ENCODE measurements at places on chromosomes 1 and 21. TPM values are rescaled to one million over a fixed set of nuclear protein-coding genes. Genes with fewer than 3 reads are reported as not detected.
A peak's percentile ranks its signal among the peaks of the same experiment; 100 is the strongest.

DNA sequence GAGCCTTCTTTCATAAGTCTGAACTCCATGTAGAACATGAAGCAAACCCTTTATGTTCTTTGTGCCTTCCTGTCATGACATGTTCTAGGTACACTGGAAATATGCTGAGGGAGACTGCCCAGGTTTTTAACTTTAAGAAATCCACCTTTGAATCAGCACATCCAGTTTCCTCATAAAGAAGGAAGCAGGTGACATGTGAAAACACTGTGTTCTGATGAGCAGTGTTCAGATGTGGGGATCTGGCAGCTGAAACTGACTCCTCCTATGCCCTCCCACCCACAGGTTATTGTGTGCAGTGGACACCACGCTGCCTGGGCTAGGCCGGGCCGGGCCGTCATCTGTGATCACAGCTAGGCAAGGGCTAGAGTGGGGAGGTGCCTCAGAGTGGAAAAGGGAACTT lies 51.1 kb downstream of the CNN3 start:
- peaks cover 28% of the 10 kb centered on the region for H3K4me1 ChIP-seq
- H3K4me3 ChIP-seq: no peak overlapping the region
- DNase-seq: no peak
- no peaks in the 10 kb centered on the region for H3K27me3 ChIP-seq
- no peaks in the 10 kb centered on the region for H3K36me3 ChIP-seq
- H3K27ac ChIP-seq: peak overlapping the region; percentile 85

CTBS gene
- total RNA-seq: 8.9 TPM

DNA sequence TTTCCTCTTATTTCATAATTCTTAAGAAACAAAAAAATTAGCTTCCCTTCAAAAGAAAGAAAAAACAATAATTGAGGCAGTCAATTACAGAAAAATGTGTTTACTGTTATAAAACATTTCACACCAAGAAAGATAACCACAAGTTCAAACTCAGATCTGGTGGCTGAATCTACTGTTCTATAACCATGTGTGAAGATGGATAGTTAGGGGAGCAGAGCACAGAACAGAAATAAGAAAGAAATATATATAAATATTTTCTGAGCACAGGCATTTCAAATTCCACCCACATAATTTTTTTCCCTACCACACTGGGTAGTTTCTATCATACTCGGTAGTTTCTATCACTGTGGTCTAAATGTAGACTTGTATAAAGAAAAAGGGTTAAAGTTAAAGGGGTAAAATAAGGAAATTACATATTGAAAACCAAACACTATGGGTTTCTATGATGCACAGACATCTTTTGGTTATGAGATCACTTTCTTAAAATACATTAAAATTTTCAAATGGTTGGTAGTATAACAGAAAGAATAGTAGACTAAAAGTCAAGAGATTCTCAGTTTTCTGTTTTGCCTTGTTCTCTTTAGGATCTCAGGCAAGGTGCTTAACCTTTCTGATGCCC lies 10.8 kb downstream of the LYST start:
- H3K4me1 ChIP-seq: peaks cover 39% of the 10 kb centered on the region
- H3K36me3 ChIP-seq: no peaks in the 10 kb centered on the region
- H3K27ac ChIP-seq: no peak overlapping the region

GRCh38 chr1:160837558-160838205 lies 25.0 kb downstream of the CD244 start:
- peak overlapping the region; percentile 11 for H3K27ac ChIP-seq
- H3K4me3 ChIP-seq: no peak overlapping the region
- H3K4me1 ChIP-seq: no peaks in the 10 kb centered on the region
- peaks cover 5% of the 10 kb centered on the region for H3K27me3 ChIP-seq
- DNase-seq: no peak
- no peaks in the 10 kb centered on the region for H3K36me3 ChIP-seq

- no peak for DNase-seq
- no peak overlapping the region for H3K27ac ChIP-seq
- H3K4me1 ChIP-seq: peaks cover 4% of the 10 kb centered on the region
- no peaks in the 10 kb centered on the region for H3K27me3 ChIP-seq
Observed at GRCh38 chr1:167207940-167208623, 12.6 kb upstream of the POU2F1 start.

MAP1LC3C gene
- 16.7 TPM for total RNA-seq

- no peaks in the 10 kb centered on the region for H3K36me3 ChIP-seq
- no peak overlapping the region for H3K4me3 ChIP-seq
Observed at GRCh38 chr1:171355727-171356126, 41.7 kb downstream of the FMO4 start.

NUDT17 gene
- total RNA-seq: 1.5 TPM

GRCh38 chr21:34836103-34836932 lies 167.5 kb downstream of the CLIC6 start:
- no peak overlapping the region for H3K4me3 ChIP-seq
- no peaks in the 10 kb centered on the region for H3K36me3 ChIP-seq
- DNase-seq: no peak
- no peaks in the 10 kb centered on the region for H3K27me3 ChIP-seq

UBE2Q1 gene
- total RNA-seq: 24.5 TPM

HMCN1 gene
- total RNA-seq: 77.7 TPM

GRCh38 chr1:4937876-4938534 lies 283.6 kb downstream of the AJAP1 start:
- peaks cover 14% of the 10 kb centered on the region for H3K27me3 ChIP-seq
- H3K36me3 ChIP-seq: no peaks in the 10 kb centered on the region

GRCh38 chr1:12075195-12076114 lies 12.4 kb downstream of the TNFRSF8 start:
- H3K4me1 ChIP-seq: peaks cover 6% of the 10 kb centered on the region
- H3K27ac ChIP-seq: no peak overlapping the region
- no peak overlapping the region for H3K4me3 ChIP-seq
- no peak for DNase-seq
- no peaks in the 10 kb centered on the region for H3K36me3 ChIP-seq

- DNase-seq: no peak
- H3K4me3 ChIP-seq: no peak overlapping the region
- no peaks in the 10 kb centered on the region for H3K27me3 ChIP-seq
- H3K27ac ChIP-seq: no peak overlapping the region
Observed at GRCh38 chr21:26743524-26743923, 101.7 kb downstream of the ADAMTS1 start.

GRCh38 chr1:171421413-171422020 lies 63.8 kb upstream of the PRRC2C start:
- no peak overlapping the region for H3K4me3 ChIP-seq
- no peaks in the 10 kb centered on the region for H3K4me1 ChIP-seq
- no peaks in the 10 kb centered on the region for H3K36me3 ChIP-seq

- H3K27ac ChIP-seq: no peak overlapping the region
- peaks cover 18% of the 10 kb centered on the region for H3K4me1 ChIP-seq
- no peak overlapping the region for H3K4me3 ChIP-seq
- no peak for DNase-seq
- H3K27me3 ChIP-seq: peaks cover 10% of the 10 kb centered on the region
Observed at GRCh38 chr1:17118268-17118667, 983 bp downstream of the PADI2 start.

- H3K36me3 ChIP-seq: peaks cover 75% of the 10 kb centered on the region
- H3K27ac ChIP-seq: no peak overlapping the region
- H3K4me3 ChIP-seq: no peak overlapping the region
- no peaks in the 10 kb centered on the region for H3K4me1 ChIP-seq
Observed at GRCh38 chr21:45178070-45178608, 103.8 kb downstream of the ADARB1 start.

GRCh38 chr1:180204231-180204630 lies 25.8 kb upstream of the LHX4 start:
- no peaks in the 10 kb centered on the region for H3K36me3 ChIP-seq
- no peaks in the 10 kb centered on the region for H3K27me3 ChIP-seq
- no peak overlapping the region for H3K27ac ChIP-seq
- DNase-seq: no peak
- no peaks in the 10 kb centered on the region for H3K4me1 ChIP-seq

DNA sequence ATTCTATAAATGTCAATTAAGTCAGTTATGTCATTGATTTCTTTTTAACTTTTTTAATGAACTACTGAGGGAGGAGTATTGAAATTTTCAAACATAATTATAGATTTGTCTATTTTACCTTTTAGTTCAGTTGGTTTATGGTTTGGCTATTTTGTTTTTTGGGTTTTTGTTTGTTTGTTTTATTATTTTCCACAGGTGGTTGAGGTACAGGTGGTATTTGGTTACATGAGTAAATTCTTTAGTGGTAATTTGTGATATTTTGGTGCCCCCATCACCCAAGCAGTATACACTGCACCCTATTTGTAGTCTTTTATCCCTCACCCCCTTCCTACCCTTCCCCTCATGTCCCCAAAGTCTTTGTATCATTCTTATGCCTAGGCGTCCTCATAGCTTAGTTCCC lies 9.5 kb downstream of the TDRD5 start:
- no peaks in the 10 kb centered on the region for H3K36me3 ChIP-seq
- DNase-seq: no peak
- no peak overlapping the region for H3K27ac ChIP-seq
- H3K27me3 ChIP-seq: no peaks in the 10 kb centered on the region
- H3K4me3 ChIP-seq: no peak overlapping the region
- no peaks in the 10 kb centered on the region for H3K4me1 ChIP-seq

- H3K4me3 ChIP-seq: no peak overlapping the region
- H3K27me3 ChIP-seq: no peaks in the 10 kb centered on the region
- DNase-seq: no peak
- H3K36me3 ChIP-seq: no peaks in the 10 kb centered on the region
- no peak overlapping the region for H3K27ac ChIP-seq
- no peaks in the 10 kb centered on the region for H3K4me1 ChIP-seq
Observed at GRCh38 chr1:233065685-233066084, 115.3 kb downstream of the NTPCR start.
